BJ (cell line): ENCODE measurements at places on chromosomes 7 and 10.

DNA sequence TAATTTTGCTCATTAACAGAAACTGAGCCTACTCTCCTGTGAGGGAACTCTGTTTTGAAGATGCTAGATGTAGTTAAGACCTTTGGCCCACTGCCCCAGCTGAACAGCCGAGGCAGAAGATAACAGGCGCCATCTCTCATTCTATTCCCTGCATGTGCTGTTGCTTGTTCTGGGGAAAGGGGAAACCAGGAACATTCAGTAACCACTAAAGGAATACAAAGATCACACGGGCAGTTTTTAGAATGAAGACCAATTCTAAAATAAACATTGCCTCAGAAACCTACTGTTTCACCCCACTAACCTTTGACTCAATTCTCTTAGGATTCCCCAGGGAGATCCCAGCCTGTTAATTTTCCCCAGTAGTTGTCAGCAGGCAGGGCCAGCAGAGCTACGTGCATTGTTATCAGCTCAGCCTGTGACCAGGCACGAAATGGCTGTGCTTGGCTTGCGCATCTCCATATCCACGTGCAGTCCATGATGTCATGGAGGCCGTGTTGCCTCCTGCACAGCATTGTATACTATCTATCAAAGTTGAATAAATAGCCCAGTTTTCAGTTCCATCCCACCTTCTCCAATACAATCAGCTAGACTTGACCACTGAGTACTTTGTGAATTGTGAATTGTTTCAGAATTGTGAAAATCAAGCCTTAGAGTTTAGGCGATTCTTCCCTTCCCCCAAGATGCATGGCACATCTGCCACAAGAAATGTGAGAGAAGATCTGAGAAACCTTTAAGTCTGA lies 36.0 kb downstream of the ANK3 start:
- DNase-seq, result no peak

- no peak for DNase-seq
Measured at GRCh38 chr10:91779011-91779605, 19.1 kb upstream of the TNKS2 start.

DNA sequence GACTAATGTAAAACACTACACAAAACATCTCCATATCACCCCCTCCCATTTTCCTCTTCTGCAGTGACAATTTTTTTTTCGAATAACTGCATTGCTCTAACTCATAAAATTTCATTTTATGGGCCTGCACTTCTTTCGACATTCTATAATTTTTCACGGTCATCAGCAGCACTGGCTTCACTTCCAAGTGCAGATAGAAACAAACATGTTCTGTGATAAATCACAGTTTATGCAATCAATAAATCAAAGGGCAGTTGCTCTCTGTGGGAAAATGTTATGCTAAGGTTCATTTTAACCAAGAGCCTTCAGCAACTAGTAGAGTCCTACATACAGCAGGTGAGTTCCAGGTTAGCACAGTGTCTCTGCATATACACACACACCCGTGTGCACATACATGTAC lies 100.1 kb downstream of the GPAM start:
- DNase-seq, result no peak

DNA sequence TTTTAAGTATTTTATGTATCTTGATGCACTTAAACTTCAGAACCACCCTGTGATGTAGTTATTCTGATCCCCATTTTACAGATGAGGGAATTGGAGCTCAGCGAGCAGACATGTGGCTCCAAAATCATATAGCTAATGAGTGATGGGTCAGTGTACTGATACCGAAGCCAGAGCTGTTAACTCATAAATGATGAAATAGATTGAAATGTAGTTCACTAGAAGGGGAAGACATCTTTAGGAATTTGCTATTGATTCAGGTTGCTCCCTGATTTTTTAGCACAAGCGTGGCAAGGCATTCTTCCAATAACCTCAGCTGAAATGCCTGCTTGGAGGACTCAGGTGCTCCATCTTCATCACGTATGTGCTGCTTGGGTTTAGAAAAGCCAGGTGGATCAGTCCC lies 228.8 kb downstream of the PTEN start:
- DNase-seq, result no peak

GRCh38 chr7:9148687-9149086 lies 715.3 kb downstream of the NXPH1 start:
- no peak for DNase-seq

- DNase-seq, result no peak
Measured at GRCh38 chr10:130378556-130379400, 242.6 kb downstream of the GLRX3 start.

GRCh38 chr7:96026611-96027010 lies 254.3 kb downstream of the DYNC1I1 start:
- no peak for DNase-seq

- no peak for DNase-seq
Measured at GRCh38 chr10:3310016-3310784, 137.6 kb upstream of the PITRM1 start.

DNA sequence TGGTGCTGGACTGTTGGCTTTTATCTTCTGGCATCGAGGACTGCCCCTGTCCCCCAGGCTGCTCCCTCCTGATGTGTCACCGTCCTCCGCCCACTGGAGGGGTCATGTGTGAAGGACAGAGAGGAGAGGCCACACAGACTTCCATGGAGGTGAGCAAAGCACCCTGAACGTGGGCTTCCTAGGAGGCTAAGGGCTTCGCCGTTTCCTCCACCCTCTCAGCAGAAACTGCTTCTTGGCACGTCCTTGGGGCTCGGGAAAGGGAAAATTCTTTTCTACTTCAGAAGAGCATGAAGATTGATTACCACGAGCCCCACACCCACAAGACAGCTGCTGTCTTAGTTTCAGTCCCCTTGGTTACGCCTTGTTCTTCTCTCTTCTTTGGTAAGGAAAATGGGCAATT lies 218.2 kb downstream of the CCDC3 start:
- DNase-seq, result no peak

GRCh38 chr7:141702047-141702567 lies at the start of gene DENND11:
Gene DENND11, minus strand, starts transcription at chr7:141702166. Its CDS starts 13 bp downstream, at chr7:141702153.
- no peak for DNase-seq

GRCh38 chr10:101451667-101452069 lies 97.7 kb downstream of the BTRC start:
- DNase-seq, result no peak

DNA sequence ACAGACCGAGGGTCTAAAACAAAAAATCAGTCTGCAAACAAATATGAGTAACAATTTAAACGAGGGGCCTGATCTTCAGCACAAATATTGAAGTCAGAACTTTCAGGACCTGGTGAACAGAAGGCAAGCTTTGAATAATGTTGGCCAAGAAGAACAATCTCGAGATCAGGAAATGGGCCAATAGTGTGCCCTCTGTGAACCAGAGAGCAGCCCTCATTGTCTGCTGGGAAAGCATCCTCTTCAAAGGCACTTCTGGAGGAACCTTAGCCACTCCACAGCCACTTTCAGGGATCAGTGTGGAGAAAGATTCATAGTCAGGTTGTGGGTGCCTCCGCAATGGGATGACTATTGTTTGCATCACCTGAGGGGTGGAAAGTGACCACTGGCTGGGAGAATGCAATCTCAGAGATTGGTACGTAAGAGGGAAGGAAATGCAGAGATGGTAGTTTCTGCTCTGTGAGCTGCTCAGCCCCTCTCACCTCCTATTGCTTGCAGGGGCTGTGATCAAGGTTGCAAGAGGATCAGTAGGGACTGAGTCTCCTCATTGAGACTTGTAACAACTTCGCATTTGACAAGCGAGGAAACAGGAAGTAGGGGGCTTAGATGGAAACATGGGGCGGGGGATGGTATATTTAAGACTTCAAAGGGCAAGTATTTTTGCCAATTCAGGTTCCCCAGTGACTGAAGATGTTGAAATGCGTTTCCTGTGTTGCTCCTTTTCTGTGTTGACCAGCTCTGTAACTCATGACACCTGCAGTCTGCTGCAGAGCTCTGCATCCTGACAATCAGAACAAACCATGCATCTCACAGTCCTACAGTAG lies 28.4 kb upstream of the IFRD1 start:
- no peak for DNase-seq

DNA sequence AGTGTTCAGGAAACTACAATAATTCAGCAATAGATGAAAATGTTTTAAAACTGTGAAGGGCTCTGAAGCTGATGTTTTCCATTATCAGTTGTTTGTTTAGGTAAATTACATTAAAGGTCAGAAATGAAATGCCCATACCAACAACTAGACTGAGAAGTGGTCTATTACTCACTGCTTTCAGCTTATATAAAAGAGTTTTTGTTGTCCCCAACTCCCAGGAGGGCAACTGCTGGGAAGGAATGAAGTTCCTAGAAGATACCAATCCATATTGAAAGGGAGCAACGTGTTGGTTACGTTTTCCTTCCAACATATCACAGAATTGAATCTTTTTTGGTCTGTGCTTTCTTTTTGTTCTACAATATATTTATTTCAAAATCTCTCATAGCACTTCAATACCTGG lies 330.6 kb upstream of the LRRN3 start:
- no peak for DNase-seq

DNA sequence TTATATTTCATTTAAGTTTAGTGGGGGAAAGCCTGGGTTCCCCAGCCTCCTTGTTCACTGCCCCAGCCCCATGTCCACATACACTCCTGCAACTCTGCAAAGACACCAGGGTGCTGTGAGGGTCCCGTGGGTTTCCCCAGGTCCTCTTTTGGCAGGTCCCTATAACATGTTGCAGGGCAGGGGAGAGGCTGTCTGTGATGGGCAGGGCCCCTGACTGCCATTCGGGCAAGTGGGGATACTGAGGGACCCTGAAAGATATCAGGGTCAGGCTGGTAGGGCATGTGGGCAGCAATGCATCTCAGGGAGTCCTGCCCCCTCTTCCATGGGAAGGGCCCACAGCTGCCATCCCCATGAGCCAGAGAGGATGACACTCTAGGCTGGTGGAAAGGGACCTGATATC lies 28.4 kb downstream of the RASGEF1A start:
- no peak for DNase-seq

GRCh38 chr10:63313066-63313717 lies 152.6 kb downstream of the JMJD1C start:
- DNase-seq, result no peak

GRCh38 chr10:113084031-113084430 lies 134.0 kb downstream of the TCF7L2 start:
- no peak for DNase-seq

GRCh38 chr10:89576696-89577095 lies 41.3 kb upstream of the SLC16A12 start:
- no peak for DNase-seq

DNA sequence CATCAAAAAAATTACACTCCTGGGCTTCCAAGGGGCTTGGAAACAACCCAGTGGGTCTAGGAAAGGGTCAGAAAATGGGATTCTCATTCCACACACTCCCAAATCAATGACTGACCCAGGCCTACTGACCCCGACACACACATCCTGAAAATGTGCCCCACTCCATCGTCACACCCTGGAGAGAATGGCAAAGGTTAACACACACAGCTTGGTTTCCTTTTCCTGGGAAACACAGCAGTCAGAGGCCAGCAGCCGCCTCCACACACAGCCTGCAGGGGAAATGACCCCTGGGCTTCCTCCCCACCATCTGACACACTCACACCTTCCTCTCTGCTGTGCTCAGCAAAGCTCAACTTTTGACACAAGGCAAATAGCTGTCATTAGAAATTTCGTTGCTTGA lies 42.9 kb downstream of the SH3PXD2A start:
- DNase-seq, result no peak

DNA sequence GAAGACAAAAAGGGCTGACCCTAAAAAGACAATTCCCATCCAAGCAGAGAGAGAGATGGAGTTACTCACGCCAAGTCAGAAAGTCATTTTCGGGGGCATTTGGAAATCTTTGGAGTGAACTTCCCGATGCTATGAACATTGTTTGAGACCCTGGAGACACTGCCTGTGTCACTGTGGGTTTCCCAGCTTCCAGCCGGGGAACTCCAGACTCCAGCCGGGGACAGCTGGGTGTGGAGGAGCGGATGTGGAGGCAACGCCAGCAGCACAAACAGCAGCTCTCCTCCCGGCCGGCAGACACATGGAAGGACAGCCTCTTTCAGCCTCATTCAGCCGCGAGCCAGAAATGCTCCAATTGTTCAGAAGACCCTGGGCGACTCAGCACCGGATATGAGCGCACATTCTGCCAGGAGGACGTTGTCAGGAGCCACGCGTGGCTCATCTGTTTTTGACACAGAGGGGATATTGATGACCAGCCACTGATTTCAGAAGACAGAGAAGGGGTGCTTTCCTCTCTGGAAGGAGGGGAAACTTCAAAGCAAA lies 97.6 kb downstream of the PRPF18 start:
- DNase-seq, result no peak

GRCh38 chr10:75672111-75672671 lies 240.8 kb downstream of the LRMDA start:
- DNase-seq, result no peak

DNA sequence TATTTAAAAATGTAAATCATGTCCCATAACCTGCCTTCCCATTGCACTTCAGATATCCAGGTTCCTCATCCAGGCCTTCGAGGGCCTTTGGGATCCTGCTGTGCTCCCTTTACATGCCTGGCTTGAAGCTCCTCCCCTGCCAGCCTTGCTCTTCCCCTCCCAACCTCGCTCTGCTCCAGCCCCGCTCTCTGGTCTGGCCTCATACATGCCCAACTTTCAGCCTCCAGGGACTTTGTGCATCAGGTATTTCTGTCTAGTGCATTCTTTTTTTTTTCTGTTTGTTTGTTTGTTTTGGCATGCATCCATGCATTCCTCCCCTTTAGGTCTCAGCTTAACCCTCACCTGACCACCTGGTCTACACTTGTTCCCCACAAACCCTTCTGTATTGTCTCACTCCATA lies 160.3 kb downstream of the SNX10 start:
- no peak for DNase-seq

- DNase-seq, result no peak
Measured at GRCh38 chr10:61662794-61663259, at the start of gene CABCOCO1. Gene CABCOCO1, plus strand, starts transcription at chr10:61662929. Its CDS starts 44 bp downstream, at chr10:61662973.

DNA sequence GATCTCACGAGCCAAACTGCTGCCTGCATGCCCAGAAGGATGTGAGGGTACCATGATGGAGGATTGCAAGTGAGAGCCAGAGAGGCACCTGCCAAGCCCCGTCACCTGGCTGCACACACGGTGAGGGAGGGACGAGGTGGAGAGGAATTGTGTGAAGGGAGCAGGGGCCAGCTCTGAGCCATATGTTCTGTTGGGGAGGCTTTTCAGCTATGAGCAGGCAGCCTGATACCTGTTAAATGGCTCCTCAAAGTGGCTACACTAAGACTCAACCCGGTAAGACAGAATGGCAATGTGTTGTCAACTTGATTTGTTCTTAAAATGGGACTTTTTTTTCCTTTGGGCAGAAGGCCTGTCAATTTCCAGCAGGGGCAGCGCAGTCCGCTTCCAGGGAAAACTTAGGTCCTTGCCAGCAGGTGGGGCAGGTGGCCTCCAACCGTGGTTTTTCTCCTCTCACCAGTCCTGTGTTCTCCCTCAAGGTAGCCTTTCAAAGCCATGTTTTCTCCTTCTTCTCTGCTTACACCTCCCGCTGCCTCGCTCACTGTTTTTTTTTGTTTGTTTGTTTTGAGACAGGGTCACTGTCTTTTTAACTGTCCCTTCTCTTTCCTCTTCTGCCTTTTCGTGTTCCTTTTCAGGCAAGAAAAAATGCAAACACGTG lies 57.7 kb upstream of the ZNRF2 start:
- no peak for DNase-seq

- no peak for DNase-seq
Measured at GRCh38 chr10:133049639-133050038, 38.1 kb upstream of the ADGRA1 start.
